ENCODE measurements at places on chromosomes 5 and 9.

DNA sequence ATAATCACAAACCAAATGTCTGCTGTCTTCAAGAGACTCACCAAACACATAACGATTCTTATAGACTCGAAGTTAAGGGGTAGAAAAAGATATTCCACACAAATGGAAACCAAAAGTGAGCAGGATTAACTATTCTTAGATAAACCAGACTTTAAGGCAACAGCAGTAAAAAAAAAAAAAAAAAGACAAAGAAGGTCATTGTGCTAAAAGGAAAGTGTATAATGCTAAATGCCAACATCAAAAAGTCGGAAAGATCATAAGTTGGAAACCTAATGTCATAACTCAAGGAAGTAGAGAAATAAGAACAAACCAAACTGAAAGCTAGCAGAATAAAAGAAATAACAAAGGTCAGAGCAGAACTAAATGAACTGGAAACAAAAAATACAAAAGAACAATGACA lies 714.6 kb downstream of the SEMA5A start:
- H3K4me3 ChIP-seq: no peak overlapping the region
- H3K36me3 ChIP-seq: no peaks in the 10 kb centered on the region
- H3K27ac ChIP-seq: no peak overlapping the region
- no peaks in the 10 kb centered on the region for H3K4me1 ChIP-seq

DNA sequence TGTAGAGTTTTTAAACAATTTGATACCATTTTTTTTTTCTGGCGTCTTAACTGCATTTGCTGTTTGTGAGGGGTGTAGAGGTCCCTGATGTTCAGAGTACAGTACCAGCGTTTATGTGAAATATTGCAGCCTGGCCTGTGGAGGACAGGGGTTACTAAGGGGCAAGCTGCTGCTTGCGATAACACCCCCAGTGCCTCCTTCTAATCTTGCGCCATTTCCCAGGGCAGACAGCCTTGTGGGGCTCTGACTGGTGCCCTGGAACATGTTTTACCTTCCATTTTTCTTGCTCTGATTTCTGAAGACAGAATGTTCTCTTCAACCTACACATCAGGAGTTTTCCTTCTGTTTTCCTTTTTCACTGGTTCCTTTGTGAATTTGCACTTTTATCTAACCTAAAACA lies 142.9 kb downstream of the DOCK8 start:
- H3K36me3 ChIP-seq: peaks cover 28% of the 10 kb centered on the region
- no peak overlapping the region for H3K27ac ChIP-seq
- H3K27me3 ChIP-seq: no peaks in the 10 kb centered on the region
- DNase-seq: no peak
- no peak overlapping the region for H3K4me3 ChIP-seq

DNA sequence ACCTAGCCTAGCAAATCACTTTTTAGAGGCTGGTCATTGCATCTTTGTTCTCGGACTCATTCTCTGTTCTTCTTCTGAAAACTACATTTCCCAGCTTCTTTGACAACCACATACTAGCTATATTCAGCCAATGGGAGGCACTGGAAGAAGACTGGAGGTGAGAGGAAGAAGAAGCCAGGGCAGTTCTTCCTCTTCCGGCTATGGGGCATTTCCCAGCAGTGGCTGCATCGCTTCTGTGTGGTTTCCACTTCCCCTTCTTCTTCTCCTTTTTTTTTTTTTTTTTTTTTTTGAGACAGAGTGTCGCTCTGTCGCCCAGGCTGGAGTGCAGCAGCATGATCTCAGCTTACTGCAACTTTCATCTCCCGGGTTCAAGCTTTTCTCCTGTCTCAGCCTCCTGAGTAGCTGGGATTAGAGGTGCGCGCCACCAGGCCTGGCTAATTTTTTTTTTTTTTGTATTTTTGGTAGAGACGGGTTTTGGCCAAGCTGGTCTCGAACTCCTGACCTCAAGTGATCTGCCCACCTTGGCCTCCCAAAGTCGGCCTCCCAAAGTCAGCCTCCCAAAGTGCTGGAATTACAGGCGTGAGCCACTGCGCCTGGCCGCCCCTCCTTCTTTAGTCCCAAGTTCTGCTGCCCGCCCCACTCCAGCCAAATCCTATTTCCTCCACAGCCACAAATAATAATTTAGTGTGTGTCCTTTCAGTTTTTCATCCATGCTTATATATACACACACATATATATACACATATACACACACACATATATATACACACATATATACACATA lies 6.9 kb upstream of the UBAP1 start:
- no peak overlapping the region for H3K4me3 ChIP-seq
- DNase-seq: peak; percentile 43
- no peaks in the 10 kb centered on the region for H3K36me3 ChIP-seq
- no peak overlapping the region for H3K27ac ChIP-seq
- H3K4me1 ChIP-seq: no peaks in the 10 kb centered on the region

DNA sequence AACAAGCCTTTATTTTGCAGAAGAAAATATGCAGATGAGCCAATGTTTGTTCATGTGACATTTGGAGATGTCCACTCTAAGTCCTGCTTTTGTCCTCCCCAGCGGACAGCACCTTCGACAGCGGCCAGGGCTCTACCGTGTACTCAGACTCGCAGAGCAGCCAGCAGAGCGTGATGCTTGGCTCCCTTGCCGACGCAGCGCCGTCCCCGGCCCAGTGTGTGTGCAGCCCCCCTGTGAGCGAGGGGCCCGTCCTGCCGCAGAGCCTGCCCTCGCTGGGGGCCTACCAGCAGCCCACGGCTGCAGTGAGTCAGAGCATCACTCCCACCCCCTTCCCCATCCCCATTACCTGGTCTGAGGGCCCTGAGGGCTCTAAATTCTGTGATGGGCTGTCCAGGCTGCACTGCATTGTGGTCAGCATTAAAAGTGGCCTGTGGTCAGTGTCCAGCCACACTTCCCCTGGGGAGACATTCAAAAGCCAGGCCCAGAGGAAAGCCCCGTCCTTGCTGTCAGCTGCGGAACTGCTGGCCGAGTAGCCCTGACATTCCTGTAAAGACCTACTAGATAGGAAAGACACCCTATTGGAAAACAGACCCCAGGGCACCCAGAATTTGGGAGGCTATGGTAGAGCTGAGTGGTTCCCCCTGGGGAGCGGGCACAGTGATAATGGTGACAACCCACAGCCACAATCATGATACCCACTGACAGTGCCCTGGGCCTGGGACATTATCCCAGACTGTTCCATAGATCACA lies 69.0 kb downstream of the WNK2 start:
- no peak for DNase-seq
- H3K27ac ChIP-seq: no peak overlapping the region
- no peaks in the 10 kb centered on the region for H3K4me1 ChIP-seq
- no peak overlapping the region for H3K4me3 ChIP-seq
- no peaks in the 10 kb centered on the region for H3K27me3 ChIP-seq

GRCh38 chr5:57067597-57067924 lies 106.3 kb upstream of the GPBP1 start:
- H3K4me1 ChIP-seq: no peaks in the 10 kb centered on the region
- no peak overlapping the region for H3K27ac ChIP-seq
- H3K36me3 ChIP-seq: no peaks in the 10 kb centered on the region
- DNase-seq: no peak
- no peak overlapping the region for H3K4me3 ChIP-seq

DNA sequence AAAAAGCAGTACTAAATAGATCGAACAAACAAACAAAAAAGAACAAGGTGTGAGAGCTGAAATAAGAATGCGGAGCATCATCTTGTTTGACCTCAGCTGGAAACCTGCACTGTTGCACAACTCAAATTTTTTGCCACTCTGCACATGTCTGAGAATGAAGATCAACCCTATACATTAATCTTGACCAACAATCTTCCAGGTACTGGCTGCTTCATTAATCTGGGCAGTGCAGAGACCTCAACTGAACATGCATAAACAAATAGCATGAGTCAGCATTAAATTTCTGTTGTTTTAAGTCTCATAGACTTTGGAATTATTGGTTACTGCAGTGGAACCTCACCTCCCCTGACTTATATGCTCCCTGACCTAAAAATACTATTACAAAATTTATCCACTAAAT lies 114.6 kb upstream of the FTMT start:
- H3K27me3 ChIP-seq: no peaks in the 10 kb centered on the region
- H3K27ac ChIP-seq: no peak overlapping the region
- DNase-seq: no peak
- no peaks in the 10 kb centered on the region for H3K36me3 ChIP-seq

GRCh38 chr5:55429613-55430253 lies 105.0 kb downstream of the PLPP1 start:
- DNase-seq: no peak
- H3K4me1 ChIP-seq: no peaks in the 10 kb centered on the region
- H3K4me3 ChIP-seq: no peak overlapping the region
- peaks cover 32% of the 10 kb centered on the region for H3K36me3 ChIP-seq
- no peak overlapping the region for H3K27ac ChIP-seq

DNA sequence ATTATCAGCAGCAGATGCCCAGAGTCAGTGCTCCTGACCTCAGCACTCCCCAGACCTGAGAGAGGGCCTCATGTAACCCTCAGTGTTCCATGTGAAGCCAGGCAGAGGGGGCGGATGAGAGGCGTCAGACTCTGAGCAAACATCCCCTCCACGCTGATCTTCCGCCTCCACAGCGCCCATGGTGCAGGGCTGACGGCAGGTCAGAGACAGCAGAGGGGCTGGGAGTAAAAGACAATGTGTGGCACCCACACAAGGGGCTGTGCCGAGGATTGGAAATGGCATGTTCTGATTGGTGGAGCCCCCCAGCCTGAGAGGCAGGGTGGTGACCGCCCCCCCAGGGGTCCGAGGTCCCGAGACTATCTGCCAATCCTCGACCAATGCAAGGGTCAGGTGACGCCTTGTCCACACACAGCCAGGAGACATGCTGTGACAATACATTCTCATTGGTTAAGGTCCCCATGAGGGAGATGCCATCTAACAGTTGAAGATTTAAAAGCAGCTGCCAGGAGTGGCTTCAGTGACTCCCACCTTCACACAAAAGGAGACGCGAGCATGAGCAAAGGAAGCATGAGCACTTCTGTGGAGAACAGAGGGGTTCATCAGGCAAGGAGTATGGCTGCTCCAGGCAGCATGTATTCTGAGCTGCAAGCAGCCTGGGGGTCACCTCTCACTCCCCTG lies 19.3 kb upstream of the SLC25A51 start:
- DNase-seq: no peak
- H3K4me1 ChIP-seq: no peaks in the 10 kb centered on the region
- H3K36me3 ChIP-seq: no peaks in the 10 kb centered on the region
- no peaks in the 10 kb centered on the region for H3K27me3 ChIP-seq

GRCh38 chr5:171629628-171630349 lies 155.8 kb upstream of the SMIM23 start:
- H3K4me1 ChIP-seq: no peaks in the 10 kb centered on the region
- no peak for DNase-seq
- no peaks in the 10 kb centered on the region for H3K36me3 ChIP-seq
- H3K27me3 ChIP-seq: no peaks in the 10 kb centered on the region

- H3K4me3 ChIP-seq: no peak overlapping the region
- H3K27ac ChIP-seq: no peak overlapping the region
- no peaks in the 10 kb centered on the region for H3K4me1 ChIP-seq
These were observed 24.0 kb downstream of the ELL2 start for GRCh38 chr5:95937607-95938152.

All from effector memory CD4-positive, alpha-beta T cell (primary cell).